ENCODE measurements at places on chromosomes 7 and 10.

DNA sequence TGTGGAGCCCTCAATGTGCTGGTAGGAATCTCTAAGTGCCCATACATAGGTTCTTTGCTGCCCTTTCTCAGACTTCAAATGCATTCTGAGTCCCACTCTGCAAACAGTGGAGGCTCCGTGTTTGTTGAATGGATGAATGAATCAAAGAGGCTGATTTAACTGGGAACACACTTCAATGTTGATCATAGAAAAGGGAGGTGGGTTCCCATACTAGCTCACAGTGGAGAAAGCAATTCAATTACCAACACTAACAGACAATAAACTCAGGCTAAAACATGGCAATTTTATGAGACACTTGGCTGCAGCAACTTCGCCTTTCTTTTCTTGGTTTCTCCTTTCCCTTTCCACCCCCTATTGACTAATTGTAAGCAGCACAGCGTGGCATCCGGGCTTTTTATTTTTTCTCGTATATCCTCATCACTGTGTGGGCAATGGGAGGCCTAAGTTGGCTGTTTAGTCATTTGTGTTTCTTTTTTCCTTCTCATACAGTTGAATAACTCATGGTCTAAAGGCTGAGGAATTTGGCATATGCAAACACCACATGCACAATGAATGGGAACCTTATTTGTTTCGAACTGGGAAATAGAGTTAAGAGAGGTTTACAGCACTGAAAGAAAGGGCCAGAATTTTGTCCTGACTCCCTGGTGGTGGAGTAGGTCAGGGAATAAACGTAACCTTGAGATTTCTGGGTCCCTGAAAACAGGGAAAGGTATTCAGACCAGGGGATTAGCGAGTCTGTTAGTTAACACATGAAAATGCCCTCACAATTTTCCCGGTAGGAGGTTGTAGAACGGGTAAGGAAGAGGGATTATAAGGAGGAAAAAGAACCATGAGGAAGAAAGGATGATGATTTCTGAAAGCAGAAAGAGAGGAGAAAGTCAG is 858.5 kb downstream of the KCNMA1 start:
- peak; percentile 69 for DNase-seq

GRCh38 chr7:106863274-106863997 is 1.6 kb upstream of the PIK3CG start:
- DNase-seq = no peak

DNA sequence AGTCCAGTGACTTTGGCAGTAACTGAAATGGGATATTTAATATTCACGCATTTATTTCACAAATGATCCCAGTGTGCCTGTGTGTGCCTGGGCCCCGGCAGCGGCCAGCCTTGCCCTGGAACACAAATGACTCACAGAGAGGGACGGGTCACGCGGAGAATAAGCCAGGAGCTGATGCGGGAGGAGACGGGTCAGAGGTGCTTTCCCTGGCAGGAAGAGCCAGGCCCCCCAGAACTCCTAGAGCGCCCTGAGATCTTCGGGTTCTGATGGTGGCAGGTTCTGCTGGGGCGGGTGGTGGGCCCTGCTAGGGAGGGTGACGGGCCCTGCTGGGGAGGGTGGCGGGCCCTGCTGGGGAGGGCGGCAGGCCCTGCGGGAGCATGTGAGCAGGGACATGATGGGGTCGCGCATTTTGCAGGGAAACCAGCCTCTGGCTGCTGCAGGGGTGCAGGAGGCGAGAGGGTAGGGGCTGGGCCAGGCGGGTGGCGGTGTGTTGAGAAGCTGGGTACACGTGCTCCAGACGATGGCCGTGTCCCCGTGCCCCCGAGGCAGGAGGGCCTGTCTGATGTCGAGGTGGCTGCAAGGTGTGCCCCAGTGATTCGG is 84.2 kb upstream of the DIP2C start:
- no peak for DNase-seq

- no peak for DNase-seq
These were observed 69.4 kb downstream of the ZRANB1 start for GRCh38 chr10:125011171-125011925.

GRCh38 chr10:11776080-11776479 is 33.9 kb downstream of the ECHDC3 start:
- no peak for DNase-seq

DNA sequence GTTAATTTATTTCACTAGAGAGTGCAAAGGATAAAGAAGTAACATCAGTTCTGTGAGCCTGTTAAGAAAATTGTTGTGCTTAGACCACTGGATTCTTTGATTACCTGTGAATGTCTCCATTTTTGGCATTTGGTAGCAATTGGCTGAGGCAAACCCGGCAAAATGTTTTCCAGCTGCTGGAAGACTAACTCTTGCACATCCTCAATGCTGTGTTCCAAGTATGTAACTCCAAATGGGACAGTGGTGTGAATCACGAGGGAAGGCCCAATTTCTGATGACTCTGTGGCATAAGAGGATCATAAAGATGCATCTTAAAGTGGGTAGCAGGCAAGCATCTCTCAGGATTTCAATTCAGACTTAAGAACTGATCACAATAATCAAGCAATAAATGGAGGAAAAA is 268.8 kb downstream of the RNLS start:
- no peak for DNase-seq

- no peak for DNase-seq
These were observed 552 bp downstream of the SLC25A16 start for GRCh38 chr10:68526634-68527307.

DNA sequence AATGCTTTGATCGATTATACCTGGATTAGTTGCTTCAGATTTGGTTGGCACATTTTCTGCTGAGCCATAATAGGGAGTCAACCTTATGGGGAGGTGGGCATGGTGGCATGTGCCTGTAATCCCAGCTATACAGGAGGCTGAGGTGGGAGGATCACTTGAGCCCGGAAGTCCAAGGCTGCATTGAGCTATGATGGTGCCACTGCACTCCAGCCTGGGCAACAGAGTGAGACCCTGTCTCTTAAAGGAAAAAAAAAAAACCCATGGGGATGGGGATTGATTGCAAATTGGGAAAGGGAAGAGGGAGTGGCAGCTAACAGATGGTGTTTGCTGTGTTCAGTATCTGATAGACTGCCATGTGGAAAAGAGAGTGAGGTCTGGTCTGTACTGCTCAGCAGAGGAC is 11.1 kb downstream of the STK17A start:
- DNase-seq = no peak

GRCh38 chr7:1678571-1679325 is 8.7 kb downstream of the ELFN1 start:
- DNase-seq = no peak

GRCh38 chr10:106625751-106626150 is 538.8 kb downstream of the SORCS1 start:
- DNase-seq = no peak

GRCh38 chr10:72223743-72224101 is 7.6 kb upstream of the ASCC1 start:
- DNase-seq = no peak

DNA sequence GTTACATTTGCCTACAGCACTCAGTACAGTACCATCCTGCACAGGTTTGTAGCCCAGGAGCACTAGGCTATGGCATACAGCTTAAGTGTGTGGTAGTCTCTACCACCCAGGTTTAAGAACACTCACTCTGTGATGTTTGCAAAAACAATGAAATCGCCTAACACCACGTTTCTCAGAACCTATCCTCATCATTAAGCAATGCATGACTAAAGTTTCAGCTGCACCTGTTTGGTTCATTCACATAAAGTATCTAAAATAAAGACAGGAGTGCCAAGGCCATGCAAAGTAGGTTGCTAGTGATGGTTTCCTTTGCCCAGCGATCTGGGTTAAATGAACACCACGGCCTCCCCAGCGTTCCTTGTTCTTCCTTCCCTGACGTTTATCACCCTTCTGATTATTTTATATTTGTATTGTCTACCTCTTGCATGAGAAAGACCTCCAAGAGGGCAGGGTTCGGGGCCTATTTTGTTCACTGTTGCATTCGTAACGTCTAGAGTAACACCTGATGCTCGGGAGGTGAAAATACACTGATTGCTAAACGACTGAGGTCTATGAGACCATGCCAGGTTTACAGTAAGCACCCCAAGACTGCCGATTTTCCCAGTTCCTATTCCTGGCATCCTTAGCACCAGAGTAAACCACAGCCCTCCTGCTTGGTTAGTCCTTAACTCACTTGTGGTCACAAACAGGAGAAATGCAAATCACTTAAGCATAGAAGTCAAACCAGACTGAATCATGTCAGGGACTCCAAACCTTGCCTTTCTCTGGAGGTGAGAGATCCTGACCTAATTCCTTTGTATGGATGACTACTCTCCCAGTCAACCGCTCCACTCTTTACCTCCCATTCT is 204.1 kb upstream of the NFE2L3 start:
- DNase-seq = no peak

GRCh38 chr7:100583132-100584053 is 2.5 kb downstream of the LRCH4 start:
- no peak for DNase-seq

DNA sequence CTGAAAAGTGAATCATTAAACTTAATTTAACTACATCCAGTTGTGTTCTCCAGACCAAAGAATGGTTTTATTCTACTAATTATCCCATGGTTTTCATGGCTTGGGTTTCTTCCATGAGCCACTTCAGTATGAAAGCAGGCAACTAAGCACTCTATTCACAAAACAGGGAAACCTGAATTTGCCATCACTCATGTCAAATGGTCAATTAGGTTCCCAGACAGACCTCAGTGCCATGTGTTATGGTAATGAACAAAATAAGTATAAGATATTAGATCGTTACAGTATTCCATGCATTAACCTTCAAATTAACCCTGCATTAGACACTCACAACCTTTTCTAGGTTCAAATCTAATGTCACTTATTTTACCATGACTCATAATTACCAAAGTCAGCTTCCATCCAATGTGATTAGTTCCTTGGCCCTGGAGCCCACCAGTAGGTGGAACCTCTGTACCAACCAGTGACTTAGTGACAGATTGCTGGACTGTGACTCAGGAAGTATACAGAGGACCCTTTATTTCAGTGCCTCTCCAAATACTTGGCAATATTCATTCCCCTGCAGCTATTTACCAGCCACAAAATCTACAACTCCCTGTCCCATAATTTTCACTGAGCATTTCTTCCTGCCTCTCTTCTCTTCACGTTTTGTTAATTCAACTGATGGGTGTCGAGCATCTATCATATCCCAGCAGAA is 1270.2 kb upstream of the SORCS1 start:
- no peak for DNase-seq

- DNase-seq = no peak
These were observed 18.1 kb upstream of the NPTX2 start for GRCh38 chr7:98598846-98599615.

DNA sequence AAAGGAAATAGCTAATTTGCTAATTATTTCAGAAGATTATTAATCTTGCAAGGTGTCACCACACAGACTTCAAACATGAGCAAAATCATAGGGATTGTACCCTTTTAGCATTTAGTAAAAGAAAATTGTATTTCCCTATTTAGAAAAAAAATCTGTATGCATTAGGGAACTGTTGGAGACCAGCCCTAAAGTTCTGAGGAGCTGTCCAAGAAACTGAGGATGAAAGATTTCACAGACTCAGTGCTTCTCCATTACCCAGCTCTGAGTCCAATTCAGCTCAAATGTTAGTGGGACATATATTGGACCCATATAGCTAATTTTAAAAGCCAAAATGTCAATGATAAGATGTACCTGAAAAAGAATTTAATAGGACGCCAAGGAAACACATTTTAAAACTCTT is 271.7 kb downstream of the SNX10 start:
- no peak for DNase-seq

DNA sequence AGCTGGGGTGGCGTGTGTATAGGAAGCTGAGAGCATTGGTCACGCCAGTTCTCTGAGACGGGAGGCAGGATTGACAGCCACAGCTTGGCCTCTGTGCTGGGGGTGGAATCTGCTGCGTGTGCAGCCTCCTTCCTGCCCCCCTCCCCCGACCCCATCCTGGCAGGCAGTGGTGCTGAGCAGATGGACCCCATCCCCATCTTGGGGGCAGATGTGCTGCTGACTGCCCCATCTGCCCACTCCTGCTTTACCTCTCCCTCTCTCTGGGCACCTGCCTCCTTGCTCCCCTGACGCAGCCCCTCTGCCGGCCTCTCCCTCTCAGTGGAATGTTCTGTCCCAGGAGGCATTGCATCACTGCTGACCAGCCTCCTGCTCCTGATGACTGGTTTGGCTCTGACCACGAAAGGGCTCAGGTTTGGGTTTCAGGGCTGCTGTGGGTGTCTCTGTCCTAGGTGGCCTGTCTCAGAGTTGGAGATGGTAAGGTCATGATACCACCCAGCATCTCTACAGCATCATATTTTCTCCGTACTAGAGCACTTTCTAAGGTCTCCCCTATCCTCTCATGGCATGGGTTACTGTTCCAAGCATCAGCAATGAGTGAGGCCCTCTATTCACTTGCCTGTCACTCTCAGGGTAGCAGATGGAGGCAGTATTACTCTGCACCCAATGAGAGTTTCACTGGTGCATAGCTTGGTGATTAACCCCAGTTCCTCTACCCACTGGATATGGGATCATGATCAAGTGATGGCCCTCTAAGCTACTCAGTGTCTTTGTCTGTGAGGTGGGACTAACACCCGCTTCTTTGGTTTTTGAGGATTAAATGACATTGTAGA is 81.9 kb downstream of the RBM20 start:
- no peak for DNase-seq

DNA sequence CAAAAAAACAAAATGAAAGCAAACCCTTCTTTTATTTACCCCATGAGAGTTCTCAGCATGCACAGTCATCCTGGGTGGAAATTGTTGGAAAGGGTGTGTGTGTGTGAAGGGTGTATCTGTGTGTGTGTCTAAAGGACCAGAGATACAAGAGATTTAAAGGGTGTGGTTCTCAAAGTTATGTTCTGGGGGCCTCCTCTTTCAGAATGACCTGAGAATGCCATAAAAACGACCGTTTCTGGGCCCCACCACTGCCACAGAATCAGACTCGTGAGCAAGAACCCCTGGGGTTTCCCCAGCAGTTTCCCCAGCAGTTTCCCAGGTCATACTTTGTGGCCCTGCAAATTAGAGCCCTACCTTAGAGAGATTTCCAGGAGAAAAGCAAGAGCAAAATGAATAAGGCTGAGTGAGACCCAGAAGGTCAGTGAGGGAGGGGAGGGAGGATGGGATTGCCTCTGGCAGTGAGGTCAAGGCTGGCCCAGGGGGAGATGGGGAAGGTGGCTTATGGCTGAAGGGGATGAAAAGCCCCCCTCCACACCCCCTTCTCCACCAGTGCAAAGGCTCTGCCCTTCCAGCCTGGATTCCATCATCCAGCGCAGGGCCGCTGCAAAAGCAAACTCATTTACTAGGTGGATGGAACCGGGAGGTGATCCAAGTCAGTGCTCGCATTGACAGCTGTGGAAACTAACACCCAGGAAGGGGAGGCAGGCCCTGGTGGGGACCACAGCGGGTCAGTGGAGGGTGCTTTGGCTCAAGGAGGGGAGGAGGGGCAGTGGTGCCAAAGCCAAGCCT is 10.2 kb downstream of the PYROXD2 start:
- peak; percentile 80 for DNase-seq

- DNase-seq = peak; percentile 45
These were observed 804.8 kb upstream of the IGFBP3 start for GRCh38 chr7:46725838-46726237.

- peak; percentile 70 for DNase-seq
These were observed 34.6 kb downstream of the CHST3 start for GRCh38 chr10:71998840-71999194.

- DNase-seq = no peak
These were observed 57.9 kb upstream of the RNF32 start for GRCh38 chr7:156582591-156583123.

All from fibroblast of skin of right quadriceps (primary cell).